ENCODE measurements at places on chromosomes 11 and 22.

DNA sequence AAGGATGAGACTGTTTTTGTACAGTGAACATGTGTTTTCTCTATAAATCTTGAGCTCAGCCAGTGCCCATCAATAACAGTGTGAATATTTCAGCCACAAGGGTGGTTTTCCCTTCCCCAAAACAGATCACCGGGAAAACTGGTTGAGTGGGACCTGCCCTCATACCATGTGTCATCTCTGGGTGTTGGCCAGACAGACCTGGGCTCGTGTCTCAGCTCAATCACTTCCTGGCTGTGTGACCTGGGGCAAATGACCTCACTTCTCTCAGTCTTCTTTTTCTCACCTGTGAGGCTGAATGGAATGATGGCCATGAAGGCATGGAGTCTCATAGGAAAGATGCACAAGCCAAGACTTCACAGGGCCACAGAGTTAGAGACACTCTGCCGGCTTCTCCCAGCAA, 74.7 kb downstream of the COMMD9 start:
- DNase-seq = no peak

GRCh38 chr11:27300974-27301373, 62.0 kb downstream of the CCDC34 start:
- no peak for DNase-seq

DNA sequence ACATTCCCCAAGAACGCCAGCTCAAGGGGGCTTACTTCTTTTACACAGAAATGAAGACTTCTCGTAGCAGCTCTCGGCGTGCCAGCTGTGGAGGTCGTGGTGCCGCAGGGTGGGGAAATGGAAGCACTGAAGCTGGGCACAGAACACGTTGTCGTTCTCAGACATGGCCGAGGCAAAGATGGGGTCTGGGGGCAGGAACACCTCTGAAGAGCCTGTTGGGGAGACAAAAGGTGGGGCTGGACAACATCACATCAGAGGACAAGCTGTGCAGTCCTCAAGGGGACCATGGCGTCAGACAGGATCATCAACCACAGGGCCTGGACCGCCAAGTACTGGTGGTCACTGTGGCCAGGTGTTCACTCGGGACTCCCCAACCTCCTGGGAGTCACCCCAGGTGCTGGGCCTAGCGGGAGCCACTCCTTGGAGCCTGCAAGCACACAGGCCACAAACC, 65.2 kb downstream of the DGCR2 start:
- no peak for DNase-seq

GRCh38 chr11:59510941-59511589, at the start of gene OR4D9:
Gene OR4D9 (plus strand): TSS chr11:59511539. CDS start chr11:59514913, 3,374 bp downstream.
- peak; percentile 39 for DNase-seq

DNA sequence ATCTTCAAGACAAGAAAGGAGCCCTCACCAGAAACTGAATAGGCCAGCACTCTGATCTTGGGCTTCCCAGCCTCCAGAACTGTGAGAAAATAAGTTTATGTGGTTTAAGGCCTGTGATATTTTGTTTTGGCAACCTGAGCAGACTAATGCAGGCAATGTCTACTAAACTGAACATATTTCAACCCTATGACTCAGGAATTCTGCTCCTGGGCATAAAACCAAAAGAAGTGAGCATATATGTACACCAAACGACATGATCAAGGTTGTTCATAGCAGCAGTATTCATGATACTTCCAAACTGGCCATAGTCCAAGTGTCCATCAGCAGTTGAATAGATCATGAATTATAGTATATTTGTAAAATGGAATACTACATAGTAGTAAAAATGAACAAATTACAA, 29.0 kb downstream of the CSNK2A3 start:
- DNase-seq = no peak

DNA sequence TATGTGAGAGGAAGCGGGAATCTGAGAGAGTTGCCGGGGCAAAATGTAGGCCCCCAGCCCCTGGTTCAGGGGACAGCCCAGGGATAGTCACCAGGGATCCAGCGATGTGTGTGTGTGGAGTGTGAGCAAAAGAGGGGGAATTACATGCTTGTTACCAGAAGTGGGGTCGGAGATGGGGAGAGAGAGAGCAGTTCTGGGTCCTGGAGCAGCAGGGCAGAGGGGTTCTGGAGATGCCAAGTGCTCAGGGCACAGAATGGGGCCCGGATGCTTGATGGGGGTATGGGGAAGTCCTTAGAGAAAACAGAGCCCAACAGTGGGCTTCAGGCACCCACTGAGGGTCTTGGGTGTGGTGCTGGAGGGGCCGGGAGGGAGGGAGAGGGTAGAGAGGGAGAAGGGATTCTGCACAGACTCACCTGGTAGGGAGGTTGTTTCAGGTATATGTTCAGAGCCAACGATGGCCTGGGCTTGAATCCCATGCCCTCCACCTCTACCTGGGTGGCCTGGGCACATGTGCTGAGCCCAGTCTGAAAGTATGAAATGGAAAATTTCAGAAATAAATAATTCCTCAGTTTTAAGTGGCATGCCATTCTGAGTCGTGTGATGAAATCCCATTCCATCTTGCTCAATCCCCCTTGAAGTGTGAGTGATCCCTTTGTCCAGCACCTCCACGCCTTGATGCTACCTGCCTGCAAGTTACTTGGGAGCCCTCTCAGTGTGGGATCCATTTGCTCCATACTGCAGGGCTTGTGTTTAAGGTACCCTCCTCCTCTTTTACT, 12.4 kb downstream of the SMIM38 start:
- no peak for DNase-seq

DNA sequence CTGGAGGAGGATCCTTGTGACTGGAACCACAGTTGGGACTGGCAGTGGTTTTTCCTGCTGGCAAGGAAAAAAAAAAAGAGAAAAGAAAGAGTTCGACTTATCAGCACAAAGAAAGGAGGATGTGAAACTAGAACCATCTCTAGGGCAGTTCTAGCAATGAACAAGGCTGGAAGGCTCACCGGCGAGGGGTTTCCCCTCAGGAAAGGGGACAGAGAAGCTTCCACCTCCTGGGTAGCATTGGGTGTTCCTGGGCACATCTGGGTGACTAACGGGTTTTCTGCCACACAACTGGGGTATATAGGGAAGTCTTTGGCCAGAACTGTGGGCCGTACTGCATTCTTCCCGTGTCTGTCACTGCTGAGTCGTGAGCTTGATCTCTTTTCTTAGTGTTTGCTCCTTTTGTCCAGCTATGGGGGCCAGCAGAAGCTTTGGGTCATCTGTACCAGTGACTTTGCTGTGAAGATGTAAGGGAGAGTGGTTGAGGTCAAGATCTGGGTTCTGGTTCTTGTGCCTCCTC, 109.4 kb upstream of the OR4B1 start:
- DNase-seq = no peak

GRCh38 chr11:2549080-2549479, 104.3 kb downstream of the KCNQ1 start:
- no peak for DNase-seq

All from T-helper 1 cell (primary cell).